Ureter (tissue), 1 donor: ENCODE measurements at places on chromosomes 16 and 17. TPM values are rescaled to one million over a fixed set of nuclear protein-coding genes. Genes with fewer than 3 reads are reported as not detected.

Gene GRIN2C
- 0.23 TPM for total RNA-seq

Gene ELMO3
- total RNA-seq, result 23.5 TPM

Gene SLC5A11
- 0.70 TPM for total RNA-seq

Gene PRAC1
- total RNA-seq, result not detected

Gene PRKCB
- total RNA-seq, result 14.3 TPM

Gene CES5A
- 0.39 TPM for total RNA-seq

Gene NPIPB13
- 48.8 TPM for total RNA-seq

Gene PIGL
- total RNA-seq, result 66.2 TPM

Gene PLEKHH3
- total RNA-seq, result 64.2 TPM

Gene PLD6
- total RNA-seq, result 4.9 TPM

Gene KDM8
- total RNA-seq, result 13.9 TPM

Gene ENDOV
- 21.2 TPM for total RNA-seq

Gene KRTAP4-1
- total RNA-seq, result not detected

Gene NACA2
- not detected for total RNA-seq

Gene OSGIN1
- total RNA-seq, result 5.9 TPM

Gene KAT8
- total RNA-seq, result 77.9 TPM

Gene UBE2O
- total RNA-seq, result 30.3 TPM
